Activated T-cell treated with anti-CD3 and anti-CD28 coated beads, Interleukin-2, amount 50 U/mL, for 72 hours (primary cell): ENCODE measurements at places on chromosomes 2 and 18.

GRCh38 chr2:100422320-100423055 is 5.0 kb upstream of the CHST10 start:
- no peak for DNase-seq

DNA sequence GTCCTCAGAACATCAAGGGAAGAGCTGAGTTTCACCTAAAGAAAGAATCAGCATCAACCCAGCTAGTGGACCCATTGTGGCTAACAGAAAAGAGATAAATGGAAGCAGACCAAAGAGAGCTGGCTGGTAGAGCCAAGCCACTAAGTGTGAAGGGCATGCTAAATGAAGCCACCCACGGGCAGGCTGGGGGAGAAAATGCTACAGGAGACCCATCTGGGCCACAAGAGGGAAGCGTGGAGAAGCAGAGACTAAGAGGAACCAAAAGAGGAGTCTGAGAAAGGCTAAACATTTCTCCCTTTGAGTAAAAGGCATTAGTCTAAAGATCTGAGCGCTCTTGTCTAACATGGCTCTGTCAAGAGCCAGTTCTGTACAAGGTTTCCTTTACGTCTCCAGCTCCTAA is 15.8 kb downstream of the CWC22 start:
- no peak for DNase-seq

- DNase-seq = no peak
These were observed 92.1 kb downstream of the GALR1 start for GRCh38 chr18:77341527-77342325.

DNA sequence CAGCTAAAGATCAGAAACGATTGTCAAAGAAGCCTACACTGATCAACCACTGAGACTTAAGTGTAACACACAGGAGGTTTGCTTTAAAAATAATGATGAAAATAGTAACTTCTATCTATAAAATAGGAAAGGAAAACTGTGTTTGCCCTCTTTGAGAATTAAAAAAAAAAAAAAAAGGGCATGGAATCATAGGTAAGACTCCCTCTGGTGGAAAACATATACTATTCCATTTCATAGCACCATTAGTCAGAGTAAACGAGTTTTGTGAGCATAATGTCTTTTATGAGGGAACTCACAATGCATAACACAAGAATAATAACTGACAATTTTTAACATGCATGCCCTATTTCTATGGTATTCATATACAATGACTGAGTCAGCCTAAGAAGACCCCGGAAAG is 36.3 kb downstream of the SLC35F5 start:
- no peak for DNase-seq

DNA sequence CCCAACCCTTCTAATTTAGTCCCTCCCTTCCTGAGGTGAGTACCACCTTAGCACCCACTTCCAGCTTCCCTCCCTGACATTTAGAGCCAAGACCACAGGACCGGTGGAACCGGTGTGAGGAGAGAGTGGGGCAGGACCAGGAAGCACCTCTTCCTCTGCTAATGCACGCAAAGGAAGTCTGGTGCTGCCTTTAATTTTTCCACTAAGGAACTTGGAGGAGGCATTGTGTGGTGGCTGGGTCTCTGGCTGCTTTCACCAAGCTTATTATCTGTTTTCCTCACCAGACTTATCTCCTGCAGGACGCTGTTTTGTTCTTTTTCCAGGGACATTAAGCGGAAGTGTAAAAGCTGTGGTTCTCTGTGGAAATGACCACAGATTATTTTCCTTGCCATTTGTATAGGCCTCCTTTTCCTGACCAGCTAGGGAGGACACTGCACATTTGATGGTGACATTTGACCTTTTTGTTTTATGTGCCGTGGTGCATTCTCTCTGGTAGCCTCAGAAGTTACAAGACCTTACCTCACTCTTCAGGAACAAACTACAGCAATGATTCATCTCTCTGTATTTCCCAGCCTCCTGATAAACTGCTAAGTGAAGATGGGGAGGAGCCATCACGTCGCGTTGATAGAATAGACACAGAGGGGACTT is 39.8 kb upstream of the SPTBN1 start:
- no peak for DNase-seq
